ENCODE measurements at places on chromosomes 1 and 21.

DNA sequence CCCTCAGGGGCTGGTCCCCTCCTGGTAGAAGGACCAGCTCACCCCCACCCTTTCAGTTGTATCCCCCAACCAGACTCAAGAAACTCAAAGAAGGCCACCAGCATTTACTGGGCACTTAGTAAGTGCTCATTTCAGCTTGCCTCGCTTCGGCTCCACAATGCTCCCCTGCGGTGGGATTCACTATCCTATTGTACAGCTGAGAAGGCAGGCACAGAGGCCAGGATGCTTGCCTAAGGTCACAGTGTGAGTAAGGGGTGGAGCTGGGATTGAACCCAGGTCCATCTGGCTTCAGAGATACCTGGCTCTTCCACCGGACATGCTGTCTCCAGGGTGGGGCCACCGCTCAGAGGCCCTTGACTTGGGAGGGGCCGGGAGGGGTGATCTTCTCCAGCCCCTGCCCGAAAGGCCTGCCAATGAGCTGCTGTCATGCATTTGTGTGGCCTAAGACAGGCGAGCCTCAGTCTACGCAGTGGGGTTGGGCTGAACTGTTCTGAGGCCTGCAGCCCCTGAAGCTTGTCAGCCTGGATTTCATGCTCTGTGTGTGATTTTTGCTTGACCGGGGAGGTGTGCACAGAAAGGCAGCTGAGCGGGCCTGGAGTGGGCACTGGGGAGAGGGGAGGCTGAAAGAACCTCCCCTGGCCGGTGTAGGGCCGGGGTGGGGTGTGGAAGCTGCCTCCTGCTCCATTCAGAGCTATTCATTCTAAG, 48.1 kb downstream of the DMRTB1 start:
- no peak for DNase-seq

DNA sequence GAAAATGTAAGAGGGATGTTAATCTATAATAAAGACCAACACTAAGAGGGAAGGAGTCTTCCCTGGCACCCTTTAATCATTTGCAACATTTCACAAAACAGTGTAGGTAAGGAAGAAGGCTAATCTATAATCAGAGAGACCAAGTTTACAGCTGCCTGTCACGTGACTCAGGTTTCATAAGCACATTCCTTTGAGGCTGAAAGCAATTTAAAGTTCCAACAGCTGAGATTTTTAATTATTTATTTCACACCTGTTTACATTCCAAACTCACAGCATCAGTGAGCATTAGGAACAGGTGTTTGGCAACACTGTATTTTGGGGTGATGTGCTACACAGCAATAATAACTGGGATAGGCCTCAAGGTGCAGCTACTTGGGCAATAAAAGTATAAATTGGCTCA, 75.7 kb upstream of the PGBD5 start:
- DNase-seq = no peak

DNA sequence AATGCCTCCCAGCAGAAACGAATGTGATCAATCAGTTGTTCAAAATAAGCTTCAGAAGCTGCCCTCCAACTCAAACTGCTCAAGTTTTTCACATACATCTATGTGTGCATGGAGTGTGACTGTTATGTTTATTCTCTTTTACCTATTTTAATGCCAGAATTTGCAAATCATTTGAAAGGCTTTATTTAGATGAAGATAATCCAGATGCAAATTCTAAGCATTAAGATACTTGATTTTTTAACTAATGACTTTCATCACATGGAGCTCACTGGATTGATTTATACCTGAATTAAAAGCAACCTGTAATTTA, 69.5 kb downstream of the PLD5 start:
- DNase-seq = no peak

DNA sequence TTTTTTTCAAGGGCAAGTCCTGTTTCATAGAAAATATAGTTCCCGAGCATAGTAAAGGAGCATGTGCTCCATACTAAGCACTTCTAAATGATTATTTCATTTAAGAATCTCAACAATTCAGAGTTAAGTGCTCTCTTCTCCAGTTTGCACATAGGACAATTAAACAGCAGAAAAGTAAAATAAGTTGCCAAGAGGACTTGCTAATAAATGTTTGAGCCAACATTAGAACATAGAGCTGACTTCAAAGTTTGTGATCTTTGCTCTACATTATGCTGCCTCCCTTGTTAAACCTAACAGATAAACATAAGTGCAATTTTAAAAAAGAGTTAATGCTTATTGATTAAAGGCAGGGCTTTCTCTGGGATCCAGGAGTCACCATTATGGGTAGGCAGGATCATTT, 23.8 kb upstream of the RAP1A start:
- DNase-seq = no peak

- DNase-seq = peak; percentile 42
Measured at GRCh38 chr1:74205266-74205665, 7.2 kb downstream of the FPGT start.

GRCh38 chr1:153506831-153507413, 28.9 kb downstream of the S100A6 start:
- DNase-seq = peak; percentile 88

All from iris pigment epithelial cell (primary cell).